ENCODE measurements at places on chromosomes 12 and 14.

DNA sequence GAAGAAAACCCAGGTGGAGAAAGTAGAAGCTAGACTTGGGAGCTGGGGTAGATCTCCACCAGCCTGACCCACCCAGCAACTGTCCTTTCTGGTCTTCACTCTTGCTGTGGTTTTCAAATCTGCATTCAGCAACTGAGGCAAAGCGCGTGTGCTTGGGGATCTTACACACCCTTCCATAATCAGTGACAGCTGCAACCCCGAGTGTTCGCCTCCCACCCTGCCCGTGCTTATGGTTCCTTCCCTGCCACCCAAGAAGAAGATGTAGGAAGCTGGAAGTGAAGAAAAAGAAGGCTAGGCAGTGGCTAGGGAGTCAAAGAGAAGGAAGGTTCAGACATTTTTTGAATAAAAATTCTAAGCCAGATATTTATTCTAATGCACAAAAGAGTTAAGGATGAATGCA is 162.6 kb upstream of the CCND2 start:
- DNase-seq = no peak

- DNase-seq = no peak
These were observed 479.7 kb upstream of the TBX3 start for GRCh38 chr12:115163710-115164109.

- DNase-seq = no peak
These were observed 247.5 kb downstream of the SLC16A7 start for GRCh38 chr12:59843260-59843843.

- no peak for DNase-seq
These were observed 69.4 kb downstream of the SPATA7 start for GRCh38 chr14:88454886-88455285.

- DNase-seq = no peak
These were observed 5.3 kb downstream of the SLC15A5 start for GRCh38 chr12:16272222-16272621.

DNA sequence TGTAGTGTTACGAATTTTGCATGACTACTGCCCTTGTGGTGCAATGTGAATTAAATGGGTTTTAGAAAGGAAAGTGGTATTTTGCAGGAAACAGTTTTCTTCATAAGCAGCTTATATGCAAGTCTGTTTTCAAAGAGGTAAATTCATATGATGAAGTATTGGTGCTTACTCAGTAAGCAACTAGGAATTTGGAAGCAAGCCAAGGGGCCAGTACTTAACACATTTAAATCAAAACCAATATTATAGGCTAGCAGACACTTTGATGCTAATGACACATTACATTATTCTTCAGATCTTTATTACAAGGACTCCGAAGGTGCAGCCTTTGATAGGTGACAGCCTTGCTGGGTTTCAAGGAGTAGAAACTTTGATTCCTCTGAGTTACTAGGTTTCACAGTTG is 23.1 kb downstream of the MGAT4C start:
- no peak for DNase-seq

DNA sequence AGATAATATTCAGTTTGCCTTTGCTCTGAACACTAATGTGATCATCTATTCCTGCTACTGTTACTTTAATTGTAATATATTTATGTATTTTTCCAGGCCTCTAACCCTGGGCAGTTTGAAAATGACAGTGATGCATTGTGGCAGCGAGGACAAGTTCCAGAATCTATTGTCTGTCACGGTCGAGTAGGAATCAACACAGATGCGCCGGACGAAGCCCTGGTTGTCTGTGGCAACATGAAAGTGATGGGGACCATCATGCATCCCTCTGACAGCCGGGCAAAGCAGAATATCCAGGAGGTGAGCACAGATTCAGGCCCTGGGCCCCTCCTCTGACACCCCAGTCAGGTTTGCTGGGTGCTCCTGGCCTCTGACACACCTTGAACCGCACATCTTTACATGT is 78.5 kb downstream of the MYRFL start:
- no peak for DNase-seq

GRCh38 chr14:89292579-89293313 is 124.3 kb downstream of the FOXN3 start:
- no peak for DNase-seq

DNA sequence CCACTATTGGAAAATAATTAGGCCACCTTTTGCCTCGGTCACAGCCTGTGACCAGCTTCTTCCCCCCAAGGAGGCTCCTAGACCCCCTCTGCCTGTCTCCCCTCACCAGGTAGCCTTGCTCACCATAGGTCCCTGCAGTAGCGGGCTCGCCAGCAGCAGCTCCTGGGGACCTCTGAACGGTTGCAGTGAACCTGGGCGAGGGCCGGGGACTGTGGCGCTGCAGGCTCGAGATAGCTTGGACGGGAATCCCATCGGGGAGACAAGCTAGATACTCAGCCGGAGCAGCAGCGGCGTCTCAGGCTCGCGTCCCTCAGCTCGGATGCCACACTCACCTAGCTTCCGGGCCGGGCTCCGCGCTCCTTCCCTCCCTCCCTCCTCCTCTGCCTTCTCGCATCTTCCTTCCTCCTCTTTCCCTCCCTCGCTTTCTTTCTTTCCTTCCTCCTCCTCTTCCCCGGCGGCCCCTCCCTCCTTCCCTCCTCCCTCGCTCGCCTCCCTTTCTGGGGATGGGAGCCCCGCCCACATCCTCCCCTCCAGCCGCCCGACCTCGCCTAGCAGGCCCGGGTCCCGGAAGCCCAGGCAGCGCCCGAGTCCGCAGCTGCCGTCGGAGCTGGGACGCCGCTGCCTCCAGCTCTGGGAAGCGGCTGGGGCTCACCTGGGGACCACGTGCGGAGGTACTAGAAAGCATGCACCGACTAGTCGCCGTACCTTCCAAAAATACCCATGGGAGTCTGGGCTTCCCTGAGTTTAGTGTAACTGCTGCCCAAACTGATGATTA is at the start of gene BMP4:
TSS of gene BMP4 (minus strand) at position 399 of the 775 bp plus-strand sequence. CDS start 4,603 bp downstream, outside the sequence.
- DNase-seq = no peak

- no peak for DNase-seq
These were observed 130.1 kb downstream of the PRKCH start for GRCh38 chr14:61451491-61451890.

GRCh38 chr12:66251049-66251448 is 51.2 kb upstream of the HELB start:
- no peak for DNase-seq

DNA sequence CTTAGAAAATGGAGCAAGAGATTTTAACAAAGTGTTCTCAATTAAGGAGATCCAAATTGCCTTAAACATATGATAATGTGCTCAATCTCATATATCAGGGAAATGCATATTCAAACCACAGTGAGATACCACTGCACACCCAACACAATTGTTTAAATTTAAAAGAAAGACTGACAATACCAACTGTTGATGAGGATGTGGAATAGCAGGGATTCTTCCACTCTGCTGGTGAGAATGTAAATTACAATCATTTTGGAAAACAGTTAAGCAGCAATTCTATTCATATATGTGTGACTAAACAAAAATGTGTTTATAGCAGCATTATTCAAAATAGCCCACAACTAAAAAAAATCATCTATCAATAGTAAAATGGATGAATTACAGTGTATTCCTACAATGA is 144.2 kb downstream of the KICS2 start:
- no peak for DNase-seq

- DNase-seq = peak; percentile 24
These were observed 100.7 kb downstream of the LRRK2 start for GRCh38 chr12:40325349-40325960.

GRCh38 chr12:111788178-111788654 is 21.5 kb downstream of the ALDH2 start:
- no peak for DNase-seq

- DNase-seq = no peak
These were observed 47.8 kb upstream of the PDE3A start for GRCh38 chr12:20320552-20320951.

GRCh38 chr12:6928703-6929407 is 1.1 kb downstream of the ATN1 start:
- DNase-seq = no peak

DNA sequence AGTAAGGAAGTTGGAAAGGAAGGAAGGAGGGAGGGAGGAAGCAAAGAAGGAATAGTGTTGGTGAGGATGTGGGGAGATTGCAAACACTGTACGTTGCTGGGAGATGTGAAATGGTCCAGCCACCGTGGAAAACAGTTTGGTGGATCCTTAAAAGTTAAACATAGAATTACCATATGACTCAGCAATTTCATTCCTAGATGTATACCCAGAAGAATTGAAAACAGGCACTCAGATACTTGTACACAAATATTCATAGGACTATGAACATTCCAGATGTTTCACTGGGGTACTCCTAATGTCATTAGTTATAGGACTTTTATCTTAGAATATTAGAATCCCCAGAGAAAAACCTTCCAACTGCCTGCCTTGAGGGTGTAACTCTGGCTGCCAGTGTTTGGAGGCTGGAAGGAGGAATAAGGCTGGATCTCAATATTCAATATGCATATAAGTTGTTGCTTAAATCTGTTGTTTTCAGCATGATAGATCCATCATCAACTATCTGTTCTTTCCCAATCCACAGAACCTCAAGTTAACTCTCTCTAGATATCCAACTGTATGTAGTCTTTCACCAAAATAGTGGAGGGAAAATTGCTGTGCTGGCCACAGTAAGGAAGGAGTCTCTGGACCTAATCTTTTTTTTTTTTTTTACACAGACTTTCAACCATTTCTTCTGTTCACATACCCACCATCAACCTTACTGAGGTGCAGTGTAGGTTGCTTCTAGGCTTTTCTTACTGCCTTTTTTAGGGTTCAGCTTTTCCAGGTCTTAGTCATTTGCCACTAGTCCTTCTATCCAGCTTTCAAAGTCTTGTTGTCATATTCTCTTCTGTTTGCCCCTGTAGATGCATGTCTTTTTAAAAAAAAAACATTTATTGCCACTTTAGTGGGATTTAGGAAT is 94.5 kb downstream of the DNAI7 start:
- DNase-seq = no peak

- DNase-seq = no peak
These were observed 153.1 kb downstream of the BCL11B start for GRCh38 chr14:99118946-99119345.

GRCh38 chr12:62435303-62436163 is 31.1 kb upstream of the MON2 start:
- peak; percentile 20 for DNase-seq

- DNase-seq = no peak
These were observed 714.6 kb downstream of the GALC start for GRCh38 chr14:87278415-87278814.

DNA sequence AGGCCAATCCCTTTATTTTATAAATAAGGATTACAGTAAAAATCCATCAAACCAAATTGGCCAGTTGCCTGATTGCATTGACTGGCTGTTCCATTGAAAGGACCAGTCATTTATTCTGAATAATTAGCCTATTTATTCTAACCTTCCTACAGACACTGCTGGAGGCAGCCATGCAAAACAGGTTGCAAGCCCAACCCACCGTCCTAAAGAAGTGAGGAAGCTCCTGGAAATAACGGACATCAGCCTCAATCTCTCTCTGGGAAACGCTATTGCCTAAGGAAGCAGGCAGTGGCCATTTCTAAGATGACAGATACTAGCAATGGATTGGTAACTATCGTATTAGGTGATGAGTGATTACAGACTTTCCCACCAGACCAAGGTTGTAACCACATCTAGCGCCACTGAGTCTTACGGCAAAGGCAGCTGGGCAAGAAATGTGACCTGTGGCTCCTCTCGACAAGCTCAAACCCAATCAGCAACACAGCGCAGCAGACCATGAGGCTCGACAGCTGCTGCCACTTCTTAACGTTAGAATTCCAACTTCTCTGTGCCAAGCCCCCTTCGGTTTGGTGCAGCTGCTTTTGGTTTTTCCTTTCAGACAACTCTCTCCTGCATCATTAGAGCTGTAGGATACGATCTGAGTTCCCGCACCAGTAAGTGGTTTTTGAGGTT is 134.2 kb downstream of the KCNK10 start:
- no peak for DNase-seq

DNA sequence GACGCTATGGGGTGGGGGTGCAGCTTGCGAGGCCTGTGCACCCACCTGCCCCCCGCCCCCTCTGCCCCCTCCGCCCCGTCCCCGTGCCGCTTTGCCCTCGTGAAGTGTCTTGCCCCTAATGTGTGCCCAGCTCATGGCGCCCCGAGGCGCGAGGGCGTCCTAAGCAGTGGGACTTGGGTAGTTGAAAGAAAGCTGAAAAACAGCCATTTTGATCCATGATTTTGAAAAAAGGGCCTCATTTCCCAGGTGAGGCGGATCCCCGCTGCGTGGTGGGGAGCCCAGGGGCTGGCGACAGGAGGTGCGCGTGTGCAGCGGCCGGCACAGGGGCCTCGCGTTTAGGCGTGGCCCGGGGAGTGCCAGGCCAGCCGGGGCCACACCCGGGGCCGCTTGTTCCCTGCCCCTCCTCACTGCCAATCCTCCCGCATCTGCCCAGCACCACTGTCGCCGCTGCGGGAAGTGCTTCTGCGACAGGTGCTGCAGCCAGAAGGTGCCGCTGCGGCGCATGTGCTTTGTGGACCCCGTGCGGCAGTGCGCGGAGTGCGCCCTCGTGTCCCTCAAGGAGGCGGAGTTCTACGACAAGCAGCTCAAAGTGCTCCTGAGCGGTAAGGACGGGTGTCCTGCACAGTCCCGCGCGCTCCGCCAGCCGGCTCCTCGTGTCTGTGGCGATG is 11.8 kb downstream of the ZFYVE21 start:
- no peak for DNase-seq

- DNase-seq = no peak
These were observed 457.3 kb downstream of the LRIG3 start for GRCh38 chr12:58463051-58463450.

DNA sequence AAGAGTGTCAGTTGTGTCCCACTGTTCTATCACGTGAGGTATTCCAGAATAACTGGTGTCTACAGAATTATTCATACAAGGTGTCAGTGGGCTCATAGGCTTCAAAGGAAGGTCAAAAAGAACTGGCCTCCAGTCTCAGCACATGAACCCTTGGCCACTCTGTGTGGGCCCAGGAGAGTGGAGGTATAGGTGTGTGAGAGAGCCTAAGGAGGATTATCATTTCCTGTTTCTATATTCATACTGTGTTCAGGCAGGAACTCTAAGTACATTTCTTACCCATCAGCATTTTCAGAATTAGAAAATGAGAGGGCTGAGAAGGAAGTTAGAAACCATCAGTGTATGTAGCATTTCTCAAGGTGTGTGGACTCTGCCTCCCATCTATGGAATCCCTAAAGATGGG is 87.0 kb downstream of the BTG1 start:
- no peak for DNase-seq

GRCh38 chr12:80293347-80293746 is 150.7 kb upstream of the PTPRQ start:
- no peak for DNase-seq

DNA sequence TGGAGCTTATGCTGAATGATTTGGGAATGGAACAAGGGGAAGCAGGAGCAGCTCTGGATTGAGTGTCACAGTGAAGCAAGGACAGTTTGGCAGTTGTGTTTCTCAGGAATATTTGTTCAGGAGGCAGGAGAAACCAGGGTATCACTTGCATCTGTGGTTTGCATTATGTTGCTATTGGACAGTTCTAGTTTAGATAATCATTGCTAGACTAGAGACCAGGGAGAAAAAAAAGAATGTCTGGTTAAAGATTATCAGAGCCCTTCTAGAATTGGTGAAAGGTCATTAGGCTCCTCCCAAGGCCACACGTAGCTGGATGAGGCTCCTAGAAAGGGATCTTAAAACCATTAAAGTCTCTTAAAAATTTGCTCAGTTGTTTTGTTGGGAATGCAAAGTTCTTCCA is 17.0 kb upstream of the SRSF5 start:
- no peak for DNase-seq
